ENCODE measurements at places on chromosomes 4 and X.

DNA sequence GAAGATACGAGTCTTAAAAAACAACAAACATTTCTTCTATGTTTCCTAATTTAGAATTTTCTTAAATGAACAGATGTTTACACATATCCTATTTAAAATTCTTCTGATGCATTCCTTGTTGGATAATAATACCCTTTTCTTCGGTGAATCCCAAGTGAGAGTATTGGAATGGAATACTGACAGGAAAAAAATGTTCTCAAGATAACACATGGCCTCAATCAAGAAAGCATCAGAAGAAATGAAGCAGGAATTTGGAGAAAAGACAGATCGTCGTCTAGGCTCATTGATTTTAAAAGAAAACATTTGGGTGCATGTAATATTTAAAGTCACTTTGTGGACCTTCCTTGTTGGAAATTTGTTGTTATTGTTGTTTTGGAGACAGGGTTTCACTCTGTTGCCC is 196.9 kb upstream of the ANK2 start:
- no peak for DNase-seq

DNA sequence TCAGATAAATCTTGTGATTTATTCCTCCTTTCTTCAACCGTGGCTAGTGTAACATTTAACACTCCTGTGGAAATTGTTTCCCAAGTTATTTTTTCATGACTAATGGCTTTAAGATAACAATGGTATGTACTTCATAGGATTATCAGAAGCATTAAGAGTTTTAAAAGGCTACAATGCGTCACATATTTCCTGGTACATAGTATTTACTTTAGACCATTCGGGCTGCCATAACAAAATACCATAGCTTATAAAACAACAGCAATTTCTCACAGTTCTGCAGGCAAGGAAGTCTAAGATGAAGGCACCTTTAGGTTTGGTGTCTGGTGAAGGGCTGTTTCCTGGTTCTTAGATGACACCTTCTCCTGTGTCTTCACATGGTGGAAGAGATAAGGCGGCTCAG is 158.6 kb downstream of the PAPSS1 start:
- DNase-seq, result no peak

- DNase-seq, result no peak
These were observed 265.0 kb upstream of the SLITRK2 start for GRCh38 chrX:145552643-145553042.

DNA sequence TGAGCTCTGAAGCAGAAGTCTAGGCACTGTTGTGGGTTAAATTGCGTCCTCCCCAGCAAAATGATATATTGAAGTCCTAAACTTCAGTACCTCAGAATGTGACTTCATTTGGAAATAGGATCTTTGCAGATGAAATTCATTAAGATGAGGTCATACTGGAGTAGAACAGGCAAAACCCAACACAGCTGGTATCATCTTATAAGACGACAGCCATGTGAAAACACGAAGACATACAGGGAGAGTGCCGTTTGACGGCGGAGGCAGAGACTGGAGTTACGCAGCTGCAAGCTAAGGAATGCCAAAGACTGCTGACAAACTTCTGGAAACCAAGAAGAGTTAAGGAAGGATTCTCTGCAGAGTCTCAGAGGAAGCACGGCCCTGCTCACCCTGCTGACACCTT is 241.5 kb downstream of the MAML3 start:
- DNase-seq, result no peak

GRCh38 chr4:143084566-143084965 is 100.2 kb upstream of the USP38 start:
- no peak for DNase-seq

GRCh38 chr4:80431203-80431965 is 95.9 kb downstream of the CFAP299 start:
- no peak for DNase-seq

DNA sequence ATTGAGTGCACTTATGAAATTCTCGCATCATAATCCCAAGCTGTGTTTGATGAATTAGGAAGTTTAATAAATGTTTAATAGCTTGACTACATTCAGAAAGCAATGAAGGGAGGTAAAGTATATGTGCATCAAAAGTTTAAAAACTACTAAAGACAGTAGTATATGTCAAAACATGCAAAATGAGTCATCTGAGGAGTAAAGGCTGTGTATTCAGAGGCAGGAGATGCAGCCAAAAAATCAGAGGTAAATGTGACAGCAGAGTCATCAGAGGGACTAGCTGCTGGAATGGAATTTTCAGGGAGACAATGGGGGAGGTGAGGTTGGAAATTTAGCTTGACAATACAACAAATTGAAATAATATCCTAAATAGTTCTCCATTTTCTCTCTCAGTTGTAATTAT is 127.0 kb upstream of the FUNDC1 start:
- DNase-seq, result no peak

- DNase-seq, result peak; percentile 63
These were observed 220.1 kb upstream of the STK26 start for GRCh38 chrX:131802836-131803626.

DNA sequence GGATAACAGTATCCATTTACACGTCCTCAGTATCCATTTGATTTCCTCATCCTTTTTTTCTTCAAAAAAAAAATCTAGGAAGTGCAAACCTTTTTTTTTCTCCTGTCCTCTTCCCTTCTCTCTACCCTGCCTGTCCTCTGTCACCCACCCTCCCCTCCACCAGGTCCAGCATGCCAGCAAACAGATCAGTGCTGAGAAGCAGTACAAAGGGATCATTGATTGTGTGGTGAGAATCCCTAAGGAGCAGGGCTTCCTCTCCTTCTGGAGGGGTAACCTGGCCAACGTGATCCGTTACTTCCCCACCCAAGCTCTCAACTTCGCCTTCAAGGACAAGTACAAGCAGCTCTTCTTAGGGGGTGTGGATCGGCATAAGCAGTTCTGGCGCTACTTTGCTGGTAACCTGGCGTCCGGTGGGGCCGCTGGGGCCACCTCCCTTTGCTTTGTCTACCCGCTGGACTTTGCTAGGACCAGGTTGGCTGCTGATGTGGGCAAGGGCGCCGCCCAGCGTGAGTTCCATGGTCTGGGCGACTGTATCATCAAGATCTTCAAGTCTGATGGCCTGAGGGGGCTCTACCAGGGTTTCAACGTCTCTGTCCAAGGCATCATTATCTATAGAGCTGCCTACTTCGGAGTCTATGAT is 1.7 kb downstream of the SLC25A4 start:
- no peak for DNase-seq

DNA sequence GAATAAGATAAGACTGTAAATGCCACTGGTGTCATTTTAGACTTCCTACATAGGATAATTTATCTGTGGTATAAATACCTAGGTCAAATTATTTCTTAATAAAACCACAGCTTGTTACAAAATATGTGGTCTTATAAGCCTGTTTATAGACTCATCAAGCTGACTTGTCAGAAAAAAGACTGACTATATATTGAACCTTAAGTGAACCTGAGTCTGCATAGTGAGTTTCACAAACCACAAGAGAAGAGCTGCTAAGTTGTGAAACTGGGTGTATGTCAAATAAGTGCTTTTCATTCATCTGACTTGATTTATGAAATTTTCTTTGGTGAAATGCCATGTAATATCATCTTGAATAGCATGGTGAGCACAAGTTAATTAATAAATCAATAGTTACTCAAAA is 48.4 kb upstream of the TMPRSS11A start:
- DNase-seq, result no peak

DNA sequence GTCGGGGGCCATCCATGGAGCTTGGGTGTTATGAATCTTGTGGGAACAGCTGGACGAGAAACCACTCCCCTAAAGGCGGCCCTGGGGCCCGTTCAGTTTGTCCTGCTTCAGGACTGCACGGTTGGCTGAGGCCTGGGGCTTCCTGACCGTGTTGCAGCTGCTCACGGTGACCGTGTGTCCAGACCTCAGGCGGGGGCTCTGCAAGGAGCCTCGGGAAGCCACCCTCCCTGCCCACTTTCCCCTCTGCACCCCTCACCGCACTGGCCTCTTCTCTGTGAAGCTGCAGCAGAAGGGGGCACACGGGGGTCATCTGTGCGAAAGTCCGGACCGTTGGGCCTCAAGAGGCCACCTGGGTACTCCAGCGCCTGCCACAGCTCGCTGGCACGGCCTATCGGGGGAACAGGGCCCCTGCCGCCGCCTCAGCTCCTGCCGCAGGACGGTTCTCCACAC is 29.4 kb downstream of the UVSSA start:
- DNase-seq, result no peak

GRCh38 chrX:118117741-118118140 is 1.1 kb upstream of the KLHL13 start:
- DNase-seq, result no peak

- no peak for DNase-seq
These were observed 11.5 kb downstream of the CTAG1A start for GRCh38 chrX:154596290-154596929.

DNA sequence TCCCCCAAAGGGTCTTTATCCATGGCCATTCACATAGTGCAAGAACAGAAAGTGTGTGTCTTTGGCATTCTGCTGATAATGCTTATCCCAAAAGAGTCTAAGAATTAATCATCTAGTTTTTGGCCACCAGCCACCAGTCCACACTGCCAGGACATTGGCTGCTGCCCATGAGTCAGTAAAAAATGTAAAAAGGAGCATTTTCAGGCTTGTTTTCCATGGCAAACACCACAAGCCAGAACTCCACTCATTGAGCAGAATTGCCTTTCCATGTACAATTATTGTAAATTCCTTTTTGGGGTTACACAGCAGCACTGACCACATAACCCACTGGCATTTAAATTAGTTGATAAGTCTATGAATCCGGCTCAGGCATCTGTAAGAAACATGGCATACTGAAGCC is 89.2 kb upstream of the PRDX4 start:
- no peak for DNase-seq

DNA sequence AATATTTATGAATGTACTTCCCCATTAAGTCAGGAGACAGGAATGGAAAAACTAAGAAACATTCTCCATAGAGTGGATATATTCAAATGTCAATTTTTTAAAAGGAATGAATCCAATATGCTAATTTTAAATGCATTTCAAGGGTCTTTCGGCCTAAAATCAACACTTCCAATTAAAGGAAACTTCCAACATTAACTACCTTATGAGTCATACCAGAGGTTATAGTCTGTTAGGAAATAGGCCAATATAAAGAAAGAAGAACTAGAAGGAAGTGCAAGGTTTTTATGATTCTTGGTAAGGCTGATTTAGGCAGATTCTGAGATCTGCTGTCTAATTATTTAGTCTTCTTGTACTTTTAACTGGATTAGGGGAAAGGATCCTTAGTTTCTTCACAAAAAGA is 260.1 kb upstream of the EDNRA start:
- DNase-seq, result no peak

GRCh38 chr4:33091961-33092360 is 2371.8 kb downstream of the PCDH7 start:
- DNase-seq, result no peak

GRCh38 chr4:86549163-86549788 is 44.8 kb upstream of the PTPN13 start:
- no peak for DNase-seq

GRCh38 chr4:110630688-110631402 is 8.0 kb upstream of the PITX2 start:
- DNase-seq, result no peak

DNA sequence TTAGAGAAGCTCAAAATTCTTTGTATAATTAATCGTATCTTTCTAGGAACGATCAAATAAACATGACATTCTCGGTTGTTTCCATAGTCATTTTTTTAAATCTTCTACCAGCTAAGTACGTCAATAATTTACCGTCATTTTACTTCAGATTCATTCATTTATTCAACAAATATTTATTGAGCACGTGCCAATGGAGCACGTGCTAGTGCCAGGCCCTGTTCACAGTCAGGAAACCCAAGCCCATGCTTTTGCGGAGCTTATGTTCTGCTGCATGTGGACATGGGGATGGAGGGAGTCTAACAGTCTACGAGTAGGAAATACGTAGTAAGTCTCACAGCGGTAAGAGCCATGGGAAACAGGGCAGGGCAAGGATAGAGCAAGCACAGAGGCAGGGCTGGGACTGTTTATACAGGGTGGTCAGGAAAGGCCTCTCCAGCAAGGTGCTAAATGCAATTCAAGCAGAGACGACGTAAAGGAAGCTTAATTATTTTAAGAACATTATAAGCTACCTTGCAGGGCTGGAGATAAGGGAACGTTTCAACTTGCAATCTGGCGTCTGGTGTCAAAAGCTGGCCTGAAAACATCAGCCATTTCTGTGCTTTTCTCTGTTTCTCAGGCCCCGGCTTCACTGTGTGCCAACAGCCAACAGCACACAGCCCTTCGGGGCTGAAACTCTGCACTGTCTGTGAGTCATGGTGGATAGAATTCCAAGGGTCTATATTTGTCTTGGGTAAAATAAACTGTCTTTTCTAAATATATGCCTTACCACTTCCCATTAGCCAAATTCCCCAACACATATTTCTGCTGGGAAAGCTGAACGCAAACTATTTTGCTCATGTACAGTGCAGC is 517.1 kb upstream of the ZFP42 start:
- DNase-seq, result no peak

GRCh38 chr4:27592738-27593137 is 732.1 kb downstream of the STIM2 start:
- DNase-seq, result no peak

DNA sequence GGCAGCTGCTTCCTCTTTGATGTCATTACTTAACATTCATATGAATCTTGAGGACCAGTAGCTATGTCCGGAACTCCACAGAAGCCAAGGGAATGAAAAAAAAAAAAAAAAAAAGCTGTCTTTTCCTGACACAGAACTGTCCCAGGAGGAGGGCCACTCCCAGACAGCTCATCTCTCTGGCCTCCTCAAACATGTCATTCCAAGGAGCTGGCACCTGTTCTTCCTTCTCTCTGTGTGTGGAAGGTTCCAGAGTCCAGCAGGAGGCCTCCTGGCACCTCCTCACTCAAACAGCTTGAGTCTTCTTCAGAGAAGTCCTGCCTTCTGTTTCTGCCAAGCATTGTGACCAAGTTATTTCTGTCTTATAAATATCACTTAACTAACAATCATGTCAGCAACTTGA is 458.5 kb downstream of the AFF2 start:
- no peak for DNase-seq

GRCh38 chr4:110196871-110197528 is 1.4 kb downstream of the ELOVL6 start:
- peak; percentile 34 for DNase-seq

GRCh38 chr4:10659251-10659650 is 25.3 kb downstream of the CLNK start:
- DNase-seq, result no peak

DNA sequence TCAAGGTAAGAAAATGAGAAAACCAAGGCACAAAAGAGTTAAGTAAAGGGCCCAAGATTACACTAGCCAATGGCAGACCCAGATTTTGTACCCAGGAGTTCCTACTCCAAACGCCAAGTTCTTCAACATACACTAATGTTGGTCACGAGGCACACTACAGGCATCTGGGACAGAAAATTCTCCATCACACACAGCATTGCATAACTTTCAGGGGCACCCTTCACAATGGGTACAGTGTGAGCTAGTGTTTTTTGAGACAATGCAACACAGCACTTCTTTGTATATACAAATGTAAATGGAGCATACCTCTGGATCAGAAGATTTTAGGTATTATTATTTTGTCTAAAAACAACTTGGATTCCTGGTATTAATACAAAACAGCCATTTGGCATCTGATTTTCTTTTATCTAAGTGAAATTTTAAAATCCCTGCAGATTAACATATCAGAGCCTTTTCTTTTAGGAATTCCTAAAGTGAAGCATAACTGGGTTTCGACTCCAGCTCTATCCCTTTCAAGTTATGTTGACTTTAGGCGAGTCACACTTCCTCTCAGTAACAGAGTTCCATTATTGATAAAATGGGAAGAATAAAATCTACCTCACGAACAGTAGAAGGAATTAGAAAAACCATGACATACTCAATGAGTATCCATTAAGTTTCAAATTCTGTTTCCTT is 41.1 kb downstream of the ADGRA3 start:
- no peak for DNase-seq

All from T-helper 22 cell (primary cell).